ENCODE measurements at places on chromosomes 12 and 14. TPM values are rescaled to one million over a fixed set of nuclear protein-coding genes. Genes with fewer than 3 reads are reported as not detected.

CHFR gene
- total RNA-seq = 16.4 TPM

KRT6C gene
- total RNA-seq = not detected

GPX2 gene
- not detected for total RNA-seq

CACNA1C gene
- total RNA-seq = 1.8 TPM

TMEM30B gene
- not detected for total RNA-seq

CLEC2A gene
- total RNA-seq = not detected

KRT82 gene
- not detected for total RNA-seq

NRIP2 gene
- total RNA-seq = not detected

ZNF605 gene
- total RNA-seq = 2.5 TPM

GPR132 gene
- total RNA-seq = 5.1 TPM

TPI1 gene
- total RNA-seq = 1,599 TPM

GPD1 gene
- not detected for total RNA-seq

SLC48A1 gene
- total RNA-seq = 4.6 TPM

AVPR1A gene
- total RNA-seq = not detected

TSPAN19 gene
- total RNA-seq = 0.91 TPM

CAPS2 gene
- 3.5 TPM for total RNA-seq

INSM2 gene
- total RNA-seq = not detected

RERG gene
- total RNA-seq = 0.40 TPM

GSC gene
- total RNA-seq = 11.0 TPM

SOAT2 gene
- total RNA-seq = not detected

PDE6H gene
- total RNA-seq = not detected

KRT72 gene
- total RNA-seq = not detected

BICDL1 gene
- total RNA-seq = 0.65 TPM

SART3 gene
- 66.8 TPM for total RNA-seq

PAN2 gene
- 19.9 TPM for total RNA-seq

FIGNL2 gene
- total RNA-seq = 0.09 TPM

GDF3 gene
- total RNA-seq = not detected

OVCH1 gene
- total RNA-seq = not detected

SP7 gene
- not detected for total RNA-seq

Data from Daoy (cell line).